ENCODE measurements at places on chromosomes 1 and 21.

DNA sequence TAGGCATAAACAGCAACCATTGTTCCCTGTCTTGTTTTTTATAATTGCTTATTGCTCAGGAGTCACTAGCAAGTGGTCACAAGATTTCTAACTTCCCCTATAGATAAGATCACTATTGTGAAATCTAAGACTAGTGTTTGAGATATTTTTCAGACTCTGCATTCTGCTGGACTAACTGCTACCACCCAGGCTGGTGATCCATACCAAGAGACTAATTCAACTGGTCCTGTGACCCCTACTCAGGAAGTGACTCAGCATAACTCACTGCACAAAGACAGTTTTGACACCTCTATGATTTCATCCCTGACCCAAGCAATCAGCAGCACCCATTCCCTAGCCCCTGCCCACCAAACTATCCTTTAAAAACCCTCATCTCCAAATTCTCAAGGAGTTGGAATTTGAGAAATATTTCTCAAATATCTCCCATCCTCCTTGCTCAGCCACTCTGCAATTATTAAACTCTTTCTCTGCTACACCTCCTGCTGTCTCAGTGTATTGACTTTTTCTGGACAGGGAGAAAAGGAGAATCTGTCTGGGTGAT lies 52.7 kb downstream of the TRIM33 start:
- DNase-seq = no peak

GRCh38 chr1:226784081-226785049 lies 45.3 kb upstream of the ITPKB start:
- DNase-seq = peak; percentile 77

DNA sequence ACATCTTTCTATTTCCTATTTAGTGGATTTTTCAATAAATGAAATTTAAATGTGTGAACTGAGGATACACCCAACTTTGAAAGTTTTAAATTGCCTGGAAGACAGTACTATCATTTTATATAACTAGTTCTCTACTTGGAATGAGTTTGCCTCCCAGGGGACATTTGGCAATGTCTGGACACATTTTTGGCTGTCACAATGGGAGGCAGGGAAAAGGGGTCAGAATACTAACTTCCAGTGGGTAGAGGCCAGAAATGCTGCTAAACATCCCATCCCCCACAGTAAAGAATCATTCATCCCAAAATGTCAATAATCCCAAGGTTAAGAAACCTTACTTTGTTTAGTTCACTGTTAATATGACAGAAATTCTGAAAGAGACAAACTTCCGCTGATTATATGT lies 13.2 kb upstream of the NRAS start:
- no peak for DNase-seq

DNA sequence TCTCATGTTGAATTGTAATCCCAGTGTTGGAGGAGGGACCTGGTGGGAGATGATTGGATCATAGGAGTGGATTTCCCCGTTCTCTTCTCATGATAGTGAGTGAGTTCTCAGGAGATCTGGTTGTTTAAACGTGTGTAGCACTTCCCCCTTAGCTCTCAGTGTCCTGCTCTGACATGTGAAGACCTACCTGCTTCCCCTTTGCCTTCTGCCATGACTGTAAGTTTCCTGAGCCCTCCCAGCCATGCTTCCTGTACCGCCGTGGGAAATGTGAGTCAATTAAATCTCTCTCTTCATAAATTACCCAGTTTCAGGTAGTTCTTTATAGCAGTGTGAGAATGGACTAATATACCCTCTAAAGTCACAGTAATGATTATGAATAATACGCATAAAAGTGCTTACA lies 248.4 kb upstream of the LRRC7 start:
- no peak for DNase-seq

DNA sequence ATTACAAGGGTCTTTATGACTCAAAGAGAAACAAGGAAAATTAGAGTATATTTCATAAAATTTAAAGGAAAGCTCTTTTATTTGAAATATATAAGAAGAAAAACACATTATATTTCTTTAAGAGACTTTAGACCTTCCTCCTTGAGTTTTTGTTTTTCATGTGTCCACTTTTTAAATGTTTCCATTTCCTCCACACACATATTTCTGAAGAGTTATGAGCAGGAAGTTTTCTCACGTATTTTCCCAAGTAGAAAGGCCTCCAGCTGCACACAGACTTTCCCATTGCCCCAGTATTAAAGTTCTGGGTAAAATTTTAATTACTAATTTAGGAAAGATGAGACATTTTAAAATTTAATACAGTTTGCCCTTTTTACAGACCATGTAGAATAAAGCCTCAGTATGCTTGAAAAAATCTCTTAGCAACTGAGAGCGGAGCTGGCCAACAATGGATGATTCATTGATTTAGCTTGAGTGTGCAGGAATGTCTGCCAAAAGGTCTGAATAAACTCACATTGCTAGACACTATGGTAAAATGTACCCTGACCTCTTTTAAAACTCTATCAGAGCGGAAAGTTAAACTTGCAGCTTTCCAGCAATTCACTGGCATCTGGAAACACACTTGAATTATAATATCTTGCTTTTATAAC lies 57.9 kb downstream of the DDAH1 start:
- DNase-seq = no peak
